Psoas muscle (tissue), 8 donors: ENCODE measurements at places on chromosomes 12 and 14. TPM values are rescaled to one million over a fixed set of nuclear protein-coding genes. Genes with fewer than 3 reads are reported as not detected.
A peak's percentile ranks its signal among the peaks of the same experiment; 100 is the strongest.

DNA sequence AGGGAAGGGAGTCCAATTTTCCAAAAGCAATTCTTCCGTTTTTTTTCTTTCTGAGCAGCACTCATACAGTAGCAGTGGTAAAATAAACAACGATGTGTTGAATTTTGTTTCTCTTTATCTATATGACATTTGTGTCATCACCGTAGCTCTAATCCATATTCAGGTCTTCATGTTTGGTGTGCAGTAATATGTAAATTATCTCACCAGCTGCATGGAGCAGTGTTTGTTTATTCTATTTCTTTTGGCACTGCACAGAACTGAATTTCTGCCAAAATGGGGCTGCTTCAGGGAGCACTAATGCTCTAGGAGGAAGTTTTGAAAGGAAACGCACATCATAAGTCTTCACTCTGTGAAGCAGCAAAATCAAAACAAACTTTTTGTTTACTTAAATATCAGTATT is 130.0 kb upstream of the NPAS3 start:
- no peak for DNase-seq

DNA sequence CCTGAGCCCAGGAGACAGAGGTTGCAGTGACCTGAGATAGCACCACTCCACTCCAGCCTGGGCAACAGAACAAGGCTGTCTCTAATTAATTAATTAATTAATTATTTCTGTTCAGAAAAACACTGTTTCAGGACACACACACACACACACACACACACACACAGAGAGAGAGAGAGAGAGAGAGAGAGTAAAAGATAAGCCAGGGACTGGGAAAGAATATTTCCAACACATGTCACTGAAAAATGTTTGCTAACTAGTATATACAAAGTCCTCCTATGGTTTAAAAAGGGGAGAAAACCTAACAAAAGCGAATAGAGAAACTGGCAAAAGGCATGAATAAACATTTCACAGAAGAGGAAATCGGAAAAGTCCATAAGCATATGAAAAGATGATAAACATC is 18.1 kb upstream of the LRIG3 start:
- DNase-seq: no peak

MEG3 gene
- 26.9 TPM for polyA plus RNA-seq

GRCh38 chr12:84719997-84720396 is 192.6 kb downstream of the SLC6A15 start:
- DNase-seq: no peak

- DNase-seq: no peak
Observed at GRCh38 chr12:49843411-49843810, 505 bp upstream of the BCDIN3D start.

GSG1 gene
- not detected for polyA plus RNA-seq

DNA sequence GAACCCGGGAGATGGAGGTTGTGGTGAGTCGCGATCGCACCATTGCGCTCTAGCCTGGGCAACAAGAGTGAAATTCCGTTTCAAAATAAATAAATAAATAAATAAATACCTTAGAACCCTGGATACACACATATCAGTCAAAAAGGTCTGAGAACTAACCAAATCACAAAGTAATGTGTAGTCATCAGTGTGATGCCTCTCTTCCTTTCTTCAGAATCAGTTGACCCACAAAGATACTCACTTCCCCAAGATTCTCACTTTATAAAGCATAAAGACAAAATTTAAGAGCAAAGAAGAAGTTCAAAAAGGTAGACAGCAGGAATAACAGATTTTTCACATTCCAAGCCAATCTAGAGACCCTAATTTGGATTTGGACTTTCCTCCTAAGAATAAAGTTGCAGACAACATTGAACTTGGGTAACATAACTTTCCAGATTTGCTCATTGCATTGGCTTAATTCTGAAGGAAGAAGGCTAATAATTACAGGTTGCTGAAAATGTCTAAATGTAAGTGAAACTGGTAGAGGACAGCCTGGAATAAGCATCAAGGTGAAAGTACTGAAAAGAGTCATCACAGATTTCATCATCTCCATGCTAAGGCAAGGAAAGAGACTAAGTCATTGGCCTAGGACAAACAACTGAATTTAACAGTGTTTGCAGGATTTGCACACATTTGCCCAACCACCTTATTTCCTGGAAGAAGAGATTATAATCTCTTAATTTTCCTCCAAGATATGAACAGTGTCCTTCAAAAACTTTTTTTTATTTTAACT is 17.4 kb downstream of the TMED10 start:
- no peak for DNase-seq

GRCh38 chr14:47226877-47227520 is 448.4 kb downstream of the MDGA2 start:
- DNase-seq: no peak

DNA sequence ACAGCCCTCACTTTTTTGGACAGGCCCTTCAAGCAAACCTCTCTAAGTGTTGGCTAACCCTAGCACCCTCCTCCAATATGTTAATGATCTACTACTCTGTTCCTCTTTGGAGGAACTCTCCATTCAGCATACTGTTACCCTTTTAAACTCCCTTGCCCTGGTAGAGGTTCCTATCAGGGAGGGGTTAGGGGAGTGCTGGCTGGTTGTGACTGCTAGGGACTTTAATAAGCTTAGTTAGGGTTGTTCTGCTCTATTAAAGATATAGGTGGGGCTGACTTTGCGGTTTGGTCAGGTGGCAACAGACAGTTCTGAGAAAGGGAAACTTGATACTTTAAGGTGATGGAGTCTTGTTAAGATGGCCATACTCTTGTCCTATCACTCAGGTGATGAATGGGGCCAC is 301.5 kb upstream of the FBXO33 start:
- DNase-seq: no peak

GRCh38 chr12:110373025-110373424 is 30.5 kb downstream of the ANAPC7 start:
- DNase-seq: peak; percentile 19

DNA sequence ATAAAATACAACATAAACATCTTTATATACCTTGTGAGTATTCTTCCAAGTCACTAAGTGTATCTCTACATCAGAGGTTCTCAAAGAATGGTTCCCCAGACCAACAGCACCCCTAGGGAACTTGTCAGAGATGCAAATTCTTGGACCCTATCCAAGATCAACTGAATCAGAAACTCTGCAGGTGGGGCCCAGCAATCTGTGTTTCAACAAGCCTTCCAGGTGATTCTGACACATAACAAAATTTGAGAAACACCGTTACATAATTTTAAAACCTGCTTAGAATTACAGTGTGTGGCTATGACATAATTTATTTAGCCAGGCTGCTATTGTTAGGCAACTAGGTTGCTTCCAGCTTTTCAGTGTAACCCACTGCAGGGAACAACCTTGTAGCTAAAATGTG is 49.8 kb downstream of the NTN4 start:
- DNase-seq: no peak

- no peak for DNase-seq
Observed at GRCh38 chr12:6700646-6701051, at the start of gene PIANP. TSS of gene PIANP (minus strand) at chr12:6700815. CDS start at chr12:6698061, 2,754 bp downstream.

GRCh38 chr12:43951286-43951685 is 115.4 kb downstream of the TMEM117 start:
- no peak for DNase-seq

- peak; percentile 86 for DNase-seq
Observed at GRCh38 chr14:75982266-75983018, 647 bp upstream of the TGFB3 start.

GRCh38 chr14:92317511-92317910 is 5.5 kb upstream of the SLC24A4 start:
- no peak for DNase-seq

GRCh38 chr12:7853557-7853956 is 19.2 kb downstream of the SLC2A14 start:
- DNase-seq: no peak

INSM2 gene
- not detected for polyA plus RNA-seq

- no peak for DNase-seq
Observed at GRCh38 chr12:102851246-102851645, 65.8 kb downstream of the PAH start.

MLXIP gene
- polyA plus RNA-seq: 114 TPM

DNA sequence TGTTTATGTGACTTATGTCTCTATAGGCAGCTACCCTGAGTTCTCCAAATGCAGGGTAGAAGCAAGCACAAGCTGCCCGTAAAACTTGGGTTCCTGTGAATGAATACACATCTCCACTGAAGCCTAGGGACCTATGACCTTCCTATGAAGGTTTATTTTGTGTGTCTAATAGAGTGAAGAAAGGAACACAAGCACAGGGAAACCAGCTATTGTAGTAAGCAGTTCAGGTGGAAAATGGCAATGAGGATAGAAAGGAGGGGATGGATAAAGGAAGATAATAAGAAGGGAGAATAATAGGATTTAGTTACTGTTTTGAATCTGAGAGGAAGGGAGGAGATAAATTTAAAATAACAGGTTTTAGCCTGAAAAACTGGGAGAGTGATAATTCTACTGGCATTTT is 2.4 kb downstream of the PFKM start:
- no peak for DNase-seq
